Activated CD4-positive, alpha-beta memory T cell treated with anti-CD3 and anti-CD28 coated beads, Interleukin-2, amount 10 ng/mL, durations not matched to agents 7 days and 5 days (primary cell): ENCODE measurements at places on chromosomes 2 and 18. TPM values are rescaled to one million over a fixed set of nuclear protein-coding genes. Genes with fewer than 3 reads are reported as not detected.

CRYGC gene
- not detected for total RNA-seq

INHBB gene
- total RNA-seq: not detected

DUSP2 gene
- total RNA-seq: 42.5 TPM

ARHGEF4 gene
- 0.30 TPM for total RNA-seq

SNORC gene
- 1.9 TPM for total RNA-seq

IAH1 gene
- 69.2 TPM for total RNA-seq

COLEC12 gene
- not detected for total RNA-seq

GPR39 gene
- total RNA-seq: not detected

- H3K4me3 ChIP-seq: no peak overlapping the region
- H3K4me1 ChIP-seq: peaks cover 3% of the 10 kb centered on the region
- H3K27ac ChIP-seq: no peak overlapping the region
- H3K27me3 ChIP-seq: peaks cover 48% of the 10 kb centered on the region
Observed at GRCh38 chr2:11719230-11719977, 27.0 kb upstream of the LPIN1 start.

DNA sequence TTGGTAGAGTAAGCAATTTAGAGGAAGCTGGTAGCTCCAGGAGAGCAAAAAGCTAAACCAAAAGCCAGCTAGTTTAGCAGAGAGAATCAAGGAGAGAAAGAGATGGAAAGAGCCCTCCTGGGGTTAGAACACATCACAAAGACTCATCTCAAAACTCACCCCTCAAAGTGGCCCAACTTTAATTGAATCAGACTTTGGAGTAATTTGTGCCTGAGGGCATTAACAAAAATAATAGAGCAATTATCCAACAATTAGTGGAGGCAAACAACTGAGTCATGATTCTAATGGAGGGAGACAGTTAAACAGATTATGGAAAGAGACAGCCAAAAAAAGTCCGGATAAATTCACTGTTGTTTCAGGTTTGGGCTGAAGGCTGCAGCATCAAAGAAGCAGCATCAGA is 417.4 kb downstream of the KCNJ3 start:
- no peak overlapping the region for H3K27ac ChIP-seq
- no peak for DNase-seq
- H3K36me3 ChIP-seq: no peaks in the 10 kb centered on the region
- H3K4me3 ChIP-seq: no peak overlapping the region

DNA sequence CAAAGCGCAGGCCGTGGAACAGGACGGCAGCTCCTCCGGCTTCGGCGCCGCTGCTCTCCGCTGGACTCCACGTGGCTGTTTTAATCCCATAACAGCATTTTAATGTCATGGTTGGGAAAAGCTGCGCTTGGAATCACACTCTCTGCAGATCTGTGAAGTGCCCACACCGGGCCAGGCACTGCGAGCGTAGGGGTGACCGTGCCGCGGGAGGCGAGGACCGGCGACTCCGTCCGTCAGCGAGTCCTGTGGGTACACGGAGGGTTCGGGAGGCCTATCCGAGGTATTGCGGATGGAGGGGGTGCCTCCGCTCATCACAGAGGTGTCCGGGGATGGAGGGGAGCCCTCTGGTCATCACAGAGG is 198.0 kb upstream of the SALL3 start:
- no peak overlapping the region for H3K4me3 ChIP-seq
- H3K27ac ChIP-seq: no peak overlapping the region
- no peak for DNase-seq
- no peaks in the 10 kb centered on the region for H3K4me1 ChIP-seq
- H3K36me3 ChIP-seq: no peaks in the 10 kb centered on the region

DNA sequence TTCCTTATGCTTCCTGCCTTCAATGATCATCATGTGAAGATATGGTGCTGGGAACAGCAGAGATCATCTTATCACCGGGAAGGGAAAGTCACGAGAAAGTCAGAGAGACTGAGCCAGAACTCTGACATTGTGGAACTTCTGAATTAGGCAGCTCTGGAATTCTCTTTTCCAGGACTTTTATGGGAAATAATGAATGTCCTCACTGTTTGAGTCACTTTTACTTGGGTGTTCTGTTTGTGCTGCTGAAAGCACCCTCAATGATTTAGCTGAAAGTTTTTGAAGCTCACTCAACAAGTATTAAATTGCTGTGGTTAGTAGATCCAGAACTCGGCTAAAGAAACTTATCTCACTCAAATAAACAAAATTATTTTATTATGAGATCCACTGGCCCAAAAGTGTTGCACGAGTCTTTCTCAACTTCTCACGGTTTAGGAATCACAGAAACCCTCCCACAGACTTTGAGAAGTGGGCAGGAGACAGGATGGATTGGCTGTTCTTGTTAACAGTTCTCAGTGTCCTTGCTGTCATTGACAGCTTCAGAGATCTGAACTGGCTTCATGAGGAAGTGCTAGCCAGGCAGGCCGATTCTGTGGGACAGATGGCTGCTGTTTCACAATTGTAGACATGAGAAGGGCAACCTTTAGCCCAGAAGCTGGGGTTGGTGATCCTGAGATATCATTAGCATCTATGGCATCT is 26.4 kb upstream of the ATRAID start:
- peaks cover 31% of the 10 kb centered on the region for H3K27me3 ChIP-seq
- no peak for DNase-seq
- H3K4me1 ChIP-seq: no peaks in the 10 kb centered on the region
- no peaks in the 10 kb centered on the region for H3K36me3 ChIP-seq
- no peak overlapping the region for H3K27ac ChIP-seq
- no peak overlapping the region for H3K4me3 ChIP-seq

GRCh38 chr2:172783165-172783898 is 47.7 kb downstream of the RAPGEF4 start:
- no peak for DNase-seq
- peaks cover 27% of the 10 kb centered on the region for H3K27me3 ChIP-seq
- no peak overlapping the region for H3K4me3 ChIP-seq

GRCh38 chr2:71880846-71881610 is 266.6 kb downstream of the CYP26B1 start:
- no peak overlapping the region for H3K27ac ChIP-seq
- no peaks in the 10 kb centered on the region for H3K4me1 ChIP-seq
- no peaks in the 10 kb centered on the region for H3K36me3 ChIP-seq
- H3K27me3 ChIP-seq: no peaks in the 10 kb centered on the region
- no peak overlapping the region for H3K4me3 ChIP-seq
- DNase-seq: no peak

GRCh38 chr18:13800505-13801259 is 23.3 kb upstream of the MC5R start:
- H3K4me1 ChIP-seq: peaks cover 3% of the 10 kb centered on the region
- H3K4me3 ChIP-seq: peak overlapping the region; percentile 1

DNA sequence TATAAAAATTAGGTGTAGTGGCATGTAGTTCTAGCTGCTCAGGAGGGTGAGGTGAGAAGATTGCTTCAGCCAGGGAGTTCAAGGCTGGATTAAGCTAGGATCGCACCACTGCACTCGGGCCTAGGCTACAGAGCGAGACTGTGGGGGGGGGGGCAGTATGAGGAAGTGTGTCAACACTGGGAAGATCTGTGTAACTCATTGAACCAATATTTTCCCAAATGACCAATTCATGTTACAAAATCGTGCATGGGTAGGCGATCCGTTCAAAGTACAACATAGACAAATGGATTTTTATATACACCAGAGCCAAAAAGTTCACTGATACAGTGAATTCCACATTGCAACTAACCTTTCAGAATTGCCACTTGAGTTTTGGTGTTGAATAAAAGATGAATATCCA is 8.1 kb downstream of the SMAD4 start:
- H3K4me3 ChIP-seq: no peak overlapping the region
- DNase-seq: no peak
- no peak overlapping the region for H3K27ac ChIP-seq
- H3K4me1 ChIP-seq: peaks cover 65% of the 10 kb centered on the region

- peaks cover 3% of the 10 kb centered on the region for H3K4me1 ChIP-seq
- DNase-seq: no peak
- peaks cover 4% of the 10 kb centered on the region for H3K27me3 ChIP-seq
- no peak overlapping the region for H3K4me3 ChIP-seq
- H3K27ac ChIP-seq: no peak overlapping the region
- no peaks in the 10 kb centered on the region for H3K36me3 ChIP-seq
Observed at GRCh38 chr2:64860276-64860885, 128.8 kb upstream of the SLC1A4 start.

DNA sequence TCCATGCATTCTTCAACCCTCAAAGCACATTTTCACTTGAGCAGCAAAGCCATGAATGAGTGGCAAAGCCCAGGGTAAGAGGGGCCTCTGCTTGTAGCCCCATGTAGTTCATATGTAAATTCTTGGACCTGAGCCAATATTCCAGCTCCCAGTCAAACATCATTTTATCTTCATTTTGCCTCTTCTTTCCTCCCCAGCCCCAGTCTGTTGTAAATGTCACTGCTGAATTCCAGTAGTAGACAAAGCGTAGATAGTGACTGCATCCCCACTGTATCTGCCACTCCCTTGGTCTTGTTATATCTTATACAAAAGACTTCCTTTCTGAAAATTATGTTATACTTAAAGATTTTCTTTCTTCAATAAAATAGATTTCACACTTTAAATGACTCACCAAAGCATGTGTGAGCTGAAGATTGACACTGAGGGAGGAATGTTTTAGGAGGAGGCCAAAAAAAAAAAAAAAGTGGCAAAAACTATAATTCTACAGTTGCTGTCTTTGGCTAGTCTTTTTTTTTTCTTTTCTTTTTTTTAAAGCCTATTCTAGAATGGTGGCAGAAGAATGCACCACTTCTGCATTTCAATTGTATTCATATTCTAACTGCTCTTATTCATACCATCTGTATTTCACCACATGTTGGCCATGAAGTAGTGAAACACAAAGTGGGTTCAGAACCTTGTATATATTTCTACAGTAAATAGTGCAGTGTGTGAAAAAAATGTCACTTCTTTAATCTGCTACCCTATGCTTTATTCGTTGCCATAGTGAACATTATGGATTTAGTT is 306.1 kb downstream of the CPS1 start:
- no peaks in the 10 kb centered on the region for H3K36me3 ChIP-seq
- no peaks in the 10 kb centered on the region for H3K4me1 ChIP-seq
- H3K27me3 ChIP-seq: no peaks in the 10 kb centered on the region
- no peak overlapping the region for H3K27ac ChIP-seq
- no peak for DNase-seq

DNA sequence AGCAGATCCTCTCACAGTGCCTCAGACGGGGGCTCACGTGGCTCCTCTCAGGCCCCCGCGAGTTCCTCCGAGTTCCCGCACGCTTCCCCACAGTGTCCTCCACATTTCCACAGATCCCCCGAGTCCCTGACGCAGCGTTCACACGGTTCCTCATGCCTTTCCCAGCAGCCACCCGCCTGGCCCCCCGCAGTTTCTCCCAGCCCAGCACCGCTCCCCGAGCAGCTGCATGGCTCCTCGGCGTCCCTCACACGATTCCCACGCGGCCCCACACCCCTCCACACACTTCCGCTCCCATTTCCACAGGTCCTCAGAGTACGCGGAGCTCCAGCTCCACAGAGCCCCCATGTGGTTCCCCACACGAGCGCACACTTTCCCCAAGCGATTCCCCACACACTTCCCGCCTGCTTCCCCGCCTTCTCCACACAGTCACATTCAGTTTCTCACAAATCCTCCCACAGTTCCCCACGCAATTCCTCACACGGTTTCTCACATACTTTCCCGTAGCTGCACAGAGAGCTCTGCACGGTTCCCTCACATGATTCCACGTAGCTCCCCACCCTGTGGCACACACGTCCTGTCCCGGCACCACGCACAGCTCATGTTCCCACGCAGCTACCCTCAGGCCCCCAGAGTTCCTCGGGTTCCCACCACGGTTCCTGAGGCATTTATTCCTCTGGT is 39.9 kb downstream of the KIF1A start:
- no peak overlapping the region for H3K4me3 ChIP-seq
- no peaks in the 10 kb centered on the region for H3K4me1 ChIP-seq
- no peaks in the 10 kb centered on the region for H3K27me3 ChIP-seq
- no peak overlapping the region for H3K27ac ChIP-seq
- H3K36me3 ChIP-seq: no peaks in the 10 kb centered on the region

DNA sequence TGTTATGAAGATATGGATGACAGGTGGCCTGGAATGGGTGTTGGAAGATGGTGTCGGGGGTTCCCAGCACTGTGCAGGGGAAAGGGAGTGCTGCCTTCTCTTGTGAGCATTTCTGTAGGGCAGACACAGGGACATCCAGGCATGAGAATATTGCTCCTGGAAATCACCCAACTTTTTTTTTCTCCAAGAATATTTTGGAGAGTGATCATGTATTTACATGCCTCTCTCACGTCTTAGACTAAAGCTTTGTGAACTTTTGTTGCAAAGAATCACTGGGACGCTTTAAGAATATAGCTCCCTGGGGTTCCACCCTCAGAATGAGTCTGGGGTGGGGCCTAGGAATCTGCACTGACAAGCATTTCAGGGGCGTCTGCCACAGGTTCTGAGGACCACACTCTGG is 68.7 kb downstream of the VWA3B start:
- DNase-seq: no peak
- no peaks in the 10 kb centered on the region for H3K4me1 ChIP-seq
- H3K27ac ChIP-seq: no peak overlapping the region
- H3K36me3 ChIP-seq: no peaks in the 10 kb centered on the region

GRCh38 chr2:207768168-207768865 is 1.4 kb downstream of the FZD5 start:
- no peak overlapping the region for H3K27ac ChIP-seq
- no peaks in the 10 kb centered on the region for H3K36me3 ChIP-seq
- peaks cover 29% of the 10 kb centered on the region for H3K4me1 ChIP-seq

DNA sequence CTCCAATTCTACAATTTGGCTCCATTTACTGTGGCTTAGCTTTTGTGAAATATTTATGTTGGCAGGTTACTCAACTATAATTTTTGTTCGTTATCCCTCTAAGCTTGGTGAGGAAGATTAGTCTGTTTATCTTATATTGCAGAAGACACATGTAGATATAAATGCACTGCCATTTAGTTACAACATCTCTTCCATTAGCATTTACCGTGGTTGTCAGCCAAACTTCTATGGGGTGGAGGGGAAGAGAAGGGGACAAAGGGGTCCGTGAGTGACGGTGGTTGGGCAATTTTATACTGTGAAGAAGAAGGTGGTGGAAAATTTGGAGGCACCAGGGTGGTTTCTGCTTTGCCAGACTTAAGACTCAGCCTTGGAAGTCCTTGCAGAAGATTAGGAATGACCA is 117.6 kb upstream of the CXCR4 start:
- H3K27ac ChIP-seq: no peak overlapping the region
- peaks cover 37% of the 10 kb centered on the region for H3K4me1 ChIP-seq
- DNase-seq: no peak
- no peak overlapping the region for H3K4me3 ChIP-seq
- H3K36me3 ChIP-seq: peaks cover 7% of the 10 kb centered on the region

DNA sequence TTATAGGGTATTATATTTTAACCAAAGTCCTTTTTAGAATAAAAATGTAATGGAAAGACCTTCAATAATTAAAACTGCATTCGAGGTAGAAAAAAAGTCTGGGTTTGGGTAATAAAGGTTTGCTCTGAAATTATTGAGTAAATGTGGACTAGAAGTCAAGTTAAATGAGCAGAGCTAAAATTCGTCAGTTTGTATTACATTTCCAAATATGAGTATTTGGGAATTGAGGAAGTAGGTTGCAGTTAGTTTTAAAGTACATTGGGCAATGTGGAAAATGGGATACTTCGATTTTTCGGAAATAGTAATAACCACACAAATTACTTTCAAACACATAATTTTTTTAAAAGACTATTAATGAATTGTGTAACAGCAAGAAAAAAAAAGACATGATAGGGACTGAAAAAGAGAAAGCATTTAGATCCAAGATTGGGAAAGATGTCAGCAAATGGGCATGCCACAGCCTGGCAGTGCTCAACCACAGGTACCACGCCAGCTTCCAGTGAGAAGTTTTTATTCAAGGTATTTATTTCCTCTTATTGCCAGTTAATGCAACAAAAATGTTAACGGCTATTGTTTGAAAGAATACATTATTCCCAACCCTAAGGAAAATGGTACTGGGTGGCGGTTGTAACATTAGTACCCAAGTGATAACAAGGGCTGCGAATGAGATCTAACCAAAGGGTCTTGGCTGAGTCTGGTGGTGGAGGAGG is 50.0 kb downstream of the TTC39C start:
- no peak overlapping the region for H3K27ac ChIP-seq
- H3K27me3 ChIP-seq: no peaks in the 10 kb centered on the region
- peaks cover 44% of the 10 kb centered on the region for H3K4me1 ChIP-seq
- no peak overlapping the region for H3K4me3 ChIP-seq
- DNase-seq: no peak
- peaks cover 56% of the 10 kb centered on the region for H3K36me3 ChIP-seq
